SK-MEL-5 (cell line): ENCODE measurements at places on chromosomes 13 and 19. TPM values are rescaled to one million over a fixed set of nuclear protein-coding genes. Genes with fewer than 3 reads are reported as not detected.

Gene ZSCAN22
- total RNA-seq = 2.9 and 3.2 TPM in 2 replicates

Gene RXFP2
- not detected in 2 replicates for total RNA-seq

Gene SYNGR4
- not detected in 2 replicates for total RNA-seq

Gene LIM2
- total RNA-seq = not detected in 2 replicates
